CD4-positive, alpha-beta T cell treated with Interleukin-12 subunit alpha and Interleukin-12 subunit beta, for 1 hour (primary cell): ENCODE measurements at places on chromosomes 7 and 10.

GRCh38 chr7:54841772-54842697 is 83.0 kb upstream of the SEC61G start:
- peak; percentile 5 for DNase-seq

GRCh38 chr10:31664803-31665202 is 263.8 kb downstream of the ARHGAP12 start:
- no peak for DNase-seq

DNA sequence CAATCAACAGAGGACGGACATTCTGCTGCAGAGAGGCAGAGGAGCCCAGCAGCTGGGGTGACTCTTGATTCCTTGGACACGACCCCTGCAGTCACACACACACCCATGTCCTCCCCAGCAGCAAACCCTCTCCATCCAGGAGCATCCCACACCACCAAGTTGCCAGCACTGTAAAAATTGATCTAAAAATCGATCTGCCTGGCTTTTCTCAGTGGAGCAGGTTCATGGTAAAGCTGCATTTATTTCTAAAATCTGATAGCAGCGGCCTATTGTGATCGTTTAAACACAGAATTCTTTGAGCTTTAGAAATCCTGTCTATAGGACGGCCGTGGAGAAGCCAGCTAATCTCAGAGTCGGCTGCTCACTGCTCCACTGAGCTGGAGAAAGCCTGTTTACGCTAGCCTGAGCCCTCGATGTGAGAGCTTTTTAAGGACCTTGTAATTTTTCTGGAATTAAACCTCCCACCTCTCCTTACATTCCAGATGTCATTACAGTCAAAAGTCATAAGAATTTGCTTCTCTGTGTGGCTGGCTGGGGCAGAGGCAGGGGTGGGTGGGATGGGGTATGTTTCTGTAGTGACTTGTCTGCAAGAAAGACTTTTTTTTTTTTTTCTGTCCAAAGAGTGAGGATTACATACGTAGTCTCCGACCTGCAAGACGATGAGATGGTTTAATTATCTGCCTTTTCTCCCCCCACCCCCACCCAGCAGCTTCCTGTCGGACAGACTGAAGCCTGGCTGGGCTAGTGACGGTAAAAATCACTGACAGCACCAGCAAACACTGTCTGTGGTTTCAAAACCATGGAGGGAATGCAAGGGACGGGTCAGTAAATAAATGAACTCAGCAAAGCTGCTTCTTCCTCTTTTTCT is 31.6 kb downstream of the TRIM8 start:
- DNase-seq: no peak

DNA sequence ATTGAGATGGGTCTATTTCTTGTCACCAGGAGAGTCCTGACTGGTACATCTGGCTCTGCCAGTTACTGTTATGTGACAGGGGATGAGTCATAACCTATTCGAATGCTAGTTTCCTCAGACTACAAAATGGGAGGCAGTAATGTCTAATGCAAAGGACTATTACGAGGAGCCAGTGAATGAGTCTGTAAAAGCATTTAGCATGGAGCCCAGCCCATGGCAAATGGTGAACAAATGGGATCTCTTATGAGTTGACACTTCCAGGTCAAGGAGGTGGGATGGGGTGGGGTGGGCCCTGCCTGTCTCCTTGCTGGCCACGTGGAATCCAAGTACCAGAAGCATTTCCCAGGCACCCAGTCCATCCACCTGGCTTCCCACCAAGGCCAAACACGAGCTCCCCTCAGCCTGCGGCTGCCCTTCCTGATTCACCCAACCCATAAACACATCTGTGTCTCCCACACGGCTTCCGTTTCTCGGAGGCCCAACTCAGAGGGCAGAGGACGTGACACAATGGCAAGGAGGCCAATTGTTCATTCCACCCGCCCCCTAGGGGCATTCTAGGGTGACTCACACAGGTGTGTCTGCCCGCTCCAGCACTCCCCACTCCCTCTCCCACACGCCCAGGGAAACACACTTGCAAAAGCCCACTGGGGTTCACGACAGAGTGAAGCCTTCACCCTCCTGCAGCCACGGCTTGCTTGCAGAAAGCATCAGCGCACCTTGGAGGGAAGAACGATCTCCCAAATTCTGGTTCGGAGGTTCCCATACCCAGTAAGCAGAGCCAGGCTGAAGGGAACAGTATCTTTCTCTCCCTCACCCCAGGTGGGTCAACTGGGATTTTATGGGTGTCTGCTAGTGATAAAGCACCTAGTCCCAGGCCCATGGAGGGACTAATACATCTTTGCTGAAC is 109.8 kb downstream of the SH3PXD2A start:
- DNase-seq: peak; percentile 57

DNA sequence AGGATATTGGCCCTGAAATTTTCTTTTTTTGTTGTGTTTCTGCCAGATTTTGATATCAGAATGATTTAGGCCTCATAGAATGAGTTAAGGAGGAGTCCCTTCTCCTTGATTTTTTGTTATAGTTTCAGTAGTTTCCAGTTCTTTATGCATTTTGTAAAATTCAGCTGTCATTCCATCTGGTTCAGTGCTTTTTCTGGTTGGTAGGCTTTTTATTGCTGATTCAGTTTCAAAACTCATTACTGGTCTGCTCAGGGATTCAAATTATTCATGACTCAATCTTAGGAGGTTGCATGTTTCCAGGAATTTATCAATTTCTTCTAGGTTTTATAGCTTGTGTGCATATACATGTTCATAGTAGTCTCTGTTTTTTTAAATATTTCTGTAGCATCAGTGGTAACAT is 10.1 kb upstream of the TMEM196 start:
- DNase-seq: no peak

- no peak for DNase-seq
Measured at GRCh38 chr7:25255611-25256332, 27.5 kb upstream of the NPVF start.

GRCh38 chr7:73887762-73888161 is 26.8 kb downstream of the TMEM270 start:
- DNase-seq: no peak

DNA sequence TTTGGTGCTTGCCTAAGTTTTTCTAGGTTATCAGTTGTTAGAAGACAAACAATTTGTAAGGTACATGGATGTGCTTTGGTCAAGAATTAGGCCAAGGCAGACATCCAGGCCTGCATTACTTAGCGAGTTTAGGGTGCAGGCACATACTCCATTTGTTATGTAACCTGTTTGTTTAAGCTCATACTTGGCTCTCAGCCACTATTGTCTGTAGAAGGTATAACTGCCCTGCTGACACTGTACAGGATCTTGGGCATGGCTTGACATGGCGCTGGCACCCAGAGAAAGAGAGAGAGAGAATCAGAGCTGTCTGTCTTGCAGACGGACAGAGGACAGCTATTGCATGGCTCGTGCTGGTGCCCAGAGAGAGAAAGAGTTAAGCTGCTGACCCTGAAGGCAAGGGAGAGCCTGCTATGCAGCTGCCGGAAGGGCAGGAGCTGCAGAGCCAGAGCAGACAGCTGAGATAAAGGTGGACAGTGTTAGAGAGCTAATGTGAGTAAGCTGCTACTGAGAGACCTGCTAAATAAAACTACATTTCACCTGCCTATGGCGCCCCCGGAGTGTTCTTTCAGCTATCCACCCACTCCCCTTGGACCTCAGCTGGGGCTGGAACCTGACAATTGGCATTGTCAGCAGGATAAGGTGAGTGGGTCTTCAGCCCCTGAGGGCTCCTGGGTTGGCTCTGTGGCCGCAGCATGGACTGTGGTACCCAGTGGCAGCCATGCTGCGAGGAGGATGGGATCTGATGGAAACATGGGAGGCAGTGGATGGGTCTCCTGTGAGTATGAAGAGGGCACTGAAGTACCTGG is 120.9 kb upstream of the TMEM106B start:
- DNase-seq: no peak

GRCh38 chr7:31724696-31725095 is 37.7 kb downstream of the PPP1R17 start:
- DNase-seq: no peak

DNA sequence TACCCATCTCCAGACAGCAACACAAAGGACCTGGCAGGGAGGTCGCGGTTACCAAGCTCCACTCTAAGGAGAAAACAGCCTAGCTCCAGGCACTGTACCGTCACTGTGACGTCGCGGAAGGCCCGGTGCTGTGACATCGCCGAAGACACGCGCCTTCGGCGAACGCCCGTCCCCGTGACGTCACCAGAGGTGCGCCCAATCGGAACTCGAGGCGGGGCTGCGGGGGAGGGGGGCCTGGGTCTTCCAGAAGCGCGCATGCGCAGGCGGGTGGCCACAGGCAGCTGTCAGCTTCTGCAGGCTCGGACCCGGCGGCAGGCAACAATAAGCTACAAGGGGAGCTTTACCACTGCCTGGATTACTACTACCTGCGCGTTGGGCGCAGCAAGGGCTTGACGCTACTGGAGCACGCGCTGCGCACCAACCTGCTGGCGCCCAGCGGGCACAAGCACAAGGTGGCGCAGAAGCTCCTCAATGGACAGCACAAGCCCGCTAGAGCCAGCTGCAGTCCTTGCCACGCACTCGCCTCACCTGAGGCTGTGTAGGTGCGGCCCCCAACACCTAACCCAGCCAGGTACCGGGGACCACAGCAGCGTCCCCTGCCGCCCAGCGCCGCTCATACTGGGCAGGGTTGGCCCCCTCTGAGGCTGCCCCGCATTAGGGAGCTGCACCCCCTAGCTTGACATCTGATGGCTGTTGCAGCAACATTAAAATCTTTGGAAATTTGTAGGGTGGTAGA is 208.4 kb downstream of the TPST1 start:
- peak; percentile 89 for DNase-seq

DNA sequence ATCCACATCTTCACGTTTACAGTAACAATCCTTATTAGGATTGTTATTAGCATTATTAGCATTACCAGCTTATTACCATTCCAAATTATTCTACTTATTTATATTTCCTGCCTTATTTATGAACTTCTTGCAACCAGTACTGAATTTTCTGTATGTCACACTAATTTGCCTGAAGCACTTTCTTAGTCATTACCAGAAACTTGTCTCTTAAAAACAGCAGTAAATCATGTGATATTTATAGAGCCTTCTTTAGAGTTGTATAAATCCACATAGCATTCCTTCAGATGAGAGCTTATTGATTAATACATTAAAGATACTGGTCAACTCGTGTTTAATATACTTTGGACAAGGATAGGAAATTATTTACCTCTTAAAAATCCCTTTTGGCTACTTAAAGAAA is 618.6 kb downstream of the SUGCT start:
- no peak for DNase-seq

DNA sequence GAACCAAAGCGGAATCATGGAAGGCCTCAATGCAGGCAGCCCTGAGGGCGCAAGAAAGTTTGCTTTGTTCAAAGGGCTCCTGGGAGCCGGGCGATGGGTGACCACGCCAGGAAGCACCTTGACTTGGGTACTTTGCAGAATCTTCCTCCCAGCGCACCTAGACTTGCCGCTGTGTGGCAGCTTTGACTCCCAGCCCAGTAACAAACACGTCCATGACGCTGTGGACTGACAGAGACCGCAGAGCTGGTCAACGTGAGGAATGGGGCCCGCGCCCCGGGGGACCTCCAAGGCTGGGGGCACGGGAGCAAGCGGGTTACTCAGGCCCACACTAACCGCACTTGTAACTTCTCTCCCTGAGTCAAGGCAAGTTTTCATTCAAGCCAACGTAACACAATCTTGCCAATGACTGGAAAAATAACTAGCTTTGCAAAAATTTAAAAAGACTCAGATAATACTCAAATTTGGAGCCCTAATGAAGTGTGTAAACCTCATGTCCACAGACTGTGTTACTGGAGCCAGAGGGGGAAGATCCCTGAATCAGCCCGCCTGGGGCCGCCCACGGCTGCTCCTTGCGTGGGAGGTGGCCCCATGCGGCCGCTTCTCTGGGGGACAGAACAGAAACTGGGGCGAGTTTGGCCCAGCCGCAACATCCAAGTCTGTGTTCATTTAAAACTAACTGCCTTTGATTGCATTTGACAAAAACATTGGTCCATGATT is 130.8 kb downstream of the DNAJB6 start:
- DNase-seq: no peak
